Adipose tissue (tissue), 3 donors: ENCODE measurements at places on chromosomes 2 and 18. TPM values are rescaled to one million over a fixed set of nuclear protein-coding genes. Genes with fewer than 3 reads are reported as not detected.

Gene HNMT
- polyA plus RNA-seq, result 104 TPM

Gene TBC1D8
- 10.2 TPM for polyA plus RNA-seq

Gene ABCB11
- 0.59 TPM for polyA plus RNA-seq

Gene STPG4
- not detected for polyA plus RNA-seq

Gene CGREF1
- polyA plus RNA-seq, result 3.3 TPM

Gene NT5C1B
- not detected for polyA plus RNA-seq

Gene LYPD1
- polyA plus RNA-seq, result 1.3 TPM

Gene GALNT14
- polyA plus RNA-seq, result 1.7 TPM

Gene KYNU
- 7.8 TPM for polyA plus RNA-seq

Gene XIRP2
- polyA plus RNA-seq, result 0.16 TPM

Gene REG3G
- 1.0 TPM for polyA plus RNA-seq

Gene ADAM23
- 1.0 TPM for polyA plus RNA-seq

Gene COX5B
- polyA plus RNA-seq, result 192 TPM
